ENCODE measurements at places on chromosomes 7 and 10. TPM values are rescaled to one million over a fixed set of nuclear protein-coding genes. Genes with fewer than 3 reads are reported as not detected.

TMEM229A gene
- under 0.01 TPM for total RNA-seq

AKR1C3 gene
- total RNA-seq: 9.6 TPM

OAT gene
- 94.8 TPM for total RNA-seq

COL13A1 gene
- 3.7 TPM for total RNA-seq

ZNF488 gene
- total RNA-seq: 0.52 TPM

TFEC gene
- total RNA-seq: 0.13 TPM

Data from epithelial cell of alveolus of lung (primary cell).